ENCODE measurements at places on chromosomes 11 and 22.

DNA sequence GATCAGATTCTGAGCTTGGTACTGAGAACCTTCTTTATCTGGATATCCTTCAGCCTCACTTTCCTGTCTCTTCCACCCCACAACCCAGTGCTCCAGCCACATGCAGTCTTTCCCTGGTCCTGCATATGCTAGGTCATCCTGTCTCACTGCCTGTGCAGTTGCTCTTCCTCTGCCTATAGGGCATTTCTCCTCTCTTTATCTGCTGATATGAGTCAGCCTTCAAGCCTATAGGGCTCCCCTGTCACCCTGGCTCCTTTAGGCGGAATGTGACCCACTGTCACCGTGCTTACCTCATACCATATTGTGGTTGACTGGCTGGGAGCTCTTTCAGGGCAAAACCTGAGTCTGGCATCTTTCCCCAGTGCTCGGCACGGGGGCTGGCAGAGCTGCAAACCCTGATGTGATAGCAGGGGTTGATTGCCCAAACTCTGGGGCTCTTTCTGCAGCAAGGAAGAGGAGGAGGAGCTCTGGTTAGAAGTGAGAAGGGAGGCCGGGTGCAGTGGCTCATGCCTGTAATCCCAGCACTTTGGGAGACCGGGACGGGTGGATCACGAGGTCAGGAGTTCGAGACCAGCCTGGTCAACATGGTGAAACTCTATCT is 26.3 kb downstream of the MEI1 start:
- DNase-seq = no peak

DNA sequence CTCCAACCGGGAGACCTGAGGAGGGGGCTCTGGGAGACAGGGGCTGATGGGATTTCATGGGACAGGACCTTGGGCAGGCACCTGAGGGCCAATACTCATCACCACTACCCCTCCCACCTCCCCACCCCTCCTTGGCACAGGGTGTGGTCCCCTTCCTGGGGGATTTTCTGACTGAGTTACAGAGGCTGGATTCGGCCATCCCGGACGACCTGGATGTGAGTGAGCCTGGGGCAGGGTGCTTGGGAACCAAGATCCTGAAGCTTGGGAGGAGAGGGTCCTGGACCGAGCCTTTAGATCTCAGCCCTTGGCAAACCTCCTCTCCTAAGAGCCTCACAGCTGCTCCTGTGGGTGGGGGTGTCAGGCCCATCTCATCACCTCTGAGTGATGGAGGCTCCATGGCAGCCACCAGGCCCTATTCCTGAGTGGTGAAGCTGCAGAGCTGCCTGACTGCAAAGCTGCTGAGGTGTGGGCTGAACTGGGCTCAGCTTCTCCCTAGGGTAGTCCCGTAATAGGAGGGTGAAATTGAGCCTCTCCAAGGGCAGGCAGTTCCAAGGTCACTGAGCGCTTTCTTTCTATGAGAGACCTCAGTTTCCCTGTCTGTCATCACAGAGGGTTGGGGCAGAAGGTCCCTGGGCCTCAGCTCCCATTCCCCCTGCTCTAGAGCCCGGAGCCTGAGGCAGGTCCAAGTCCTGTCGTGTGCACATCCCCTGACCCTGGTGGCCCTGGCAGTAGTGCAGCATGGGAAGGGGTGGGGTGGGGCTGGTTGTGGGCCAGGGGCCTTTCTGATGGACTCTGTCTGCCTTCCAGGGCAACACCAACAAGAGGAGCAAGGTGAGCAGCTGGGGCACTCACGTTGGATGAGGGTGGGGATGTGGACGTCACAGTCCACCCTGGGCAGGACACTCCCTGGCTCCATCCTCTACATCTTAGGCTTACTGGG is 6.5 kb downstream of the RGL4 start:
- DNase-seq = no peak

- DNase-seq = no peak
Measured at GRCh38 chr11:48079596-48079995, 99.2 kb downstream of the PTPRJ start.

GRCh38 chr11:2097998-2098690 is 41.0 kb downstream of the IGF2 start:
- no peak for DNase-seq

GRCh38 chr11:65438257-65439151 is 15.9 kb downstream of the NEAT1 start:
- no peak for DNase-seq

DNA sequence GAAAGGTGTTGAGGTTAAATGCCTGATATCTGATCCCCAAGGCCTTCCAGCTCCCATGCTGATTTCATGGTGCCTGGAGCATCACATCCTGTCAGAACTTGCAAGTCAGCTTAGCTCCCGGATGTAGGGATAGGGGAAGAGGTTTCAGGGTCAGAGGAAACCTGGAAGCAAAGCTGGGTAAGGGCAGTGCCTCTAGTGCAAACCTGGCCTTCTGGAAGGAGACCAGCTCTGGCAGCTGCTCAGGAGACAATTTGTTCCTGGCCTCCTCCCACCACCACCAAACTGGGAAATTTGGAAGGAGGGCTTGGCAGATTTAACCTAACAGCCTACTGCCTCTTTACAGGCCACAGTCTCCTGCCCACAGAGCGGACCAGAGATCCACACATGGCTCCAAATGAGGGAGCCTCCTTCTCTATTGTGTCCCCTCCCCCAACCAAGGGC is 9.2 kb upstream of the TSKU start:
- no peak for DNase-seq

DNA sequence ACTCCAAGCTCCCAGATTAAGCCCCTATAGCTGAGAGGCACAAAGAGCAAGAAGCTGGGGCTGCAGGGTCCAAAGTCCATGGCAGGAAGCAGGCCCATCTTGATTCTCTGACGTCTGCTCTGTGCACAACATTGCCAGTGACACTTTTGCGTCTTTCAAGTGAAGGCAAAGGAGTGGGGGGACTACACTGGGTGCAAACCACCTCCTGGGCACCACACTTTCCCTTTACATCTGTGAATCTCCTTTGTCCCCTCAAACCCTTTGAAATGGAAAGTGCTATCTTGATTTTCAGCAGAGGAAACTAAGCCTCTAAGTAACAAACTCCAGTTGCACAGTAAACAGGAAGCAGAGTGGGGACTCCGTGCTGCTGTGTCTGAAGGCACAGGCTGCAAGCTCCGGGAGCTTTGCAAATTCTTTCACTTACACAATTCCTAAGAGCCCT is 428.0 kb downstream of the LARGE1 start:
- DNase-seq = no peak

GRCh38 chr11:104122011-104122635 is 41.8 kb downstream of the PDGFD start:
- DNase-seq = no peak

DNA sequence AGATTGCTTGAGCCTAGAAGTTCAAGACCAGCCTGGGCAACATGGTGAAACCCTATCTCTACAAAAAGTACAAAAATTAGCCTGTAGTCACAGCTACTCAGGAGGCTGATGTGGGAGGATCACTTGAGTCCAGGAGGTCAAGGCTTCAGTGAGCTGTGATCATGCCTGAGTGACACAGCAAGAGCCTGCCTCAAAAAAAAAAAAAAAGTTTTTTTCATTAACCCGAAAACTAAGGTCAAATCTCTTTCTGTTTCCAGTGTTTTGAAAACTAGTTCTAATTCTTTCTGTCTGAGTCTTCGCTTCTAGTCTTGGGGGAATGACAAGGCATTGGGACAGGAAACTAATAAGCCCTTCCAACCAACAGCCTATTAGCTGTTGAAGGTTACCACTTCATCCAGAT is 57.6 kb downstream of the LIF start:
- DNase-seq = no peak

DNA sequence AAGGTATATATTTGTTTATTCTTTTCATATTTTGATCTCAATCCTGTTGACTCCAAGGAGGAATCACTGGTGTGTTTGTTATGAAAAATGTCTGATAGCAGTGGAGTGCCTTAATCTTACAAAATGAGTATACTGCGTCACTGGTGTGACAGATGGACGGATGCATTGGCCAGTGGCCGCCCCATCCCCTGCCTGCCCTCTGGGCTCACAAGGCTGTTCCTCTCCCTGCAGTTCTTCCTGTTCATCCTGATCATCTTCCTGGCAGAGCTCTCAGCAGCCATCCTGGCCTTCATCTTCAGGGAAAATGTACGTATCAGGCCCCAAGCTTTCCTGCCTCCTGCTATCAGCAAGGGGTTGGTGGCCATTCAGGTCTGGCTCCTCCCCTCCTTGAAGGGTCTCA is 32.9 kb downstream of the TP53I11 start:
- no peak for DNase-seq

- no peak for DNase-seq
Measured at GRCh38 chr11:16632295-16633200, 105.9 kb upstream of the C11orf58 start.

GRCh38 chr11:67584205-67584880 is 731 bp downstream of the GSTP1 start:
- DNase-seq = no peak

DNA sequence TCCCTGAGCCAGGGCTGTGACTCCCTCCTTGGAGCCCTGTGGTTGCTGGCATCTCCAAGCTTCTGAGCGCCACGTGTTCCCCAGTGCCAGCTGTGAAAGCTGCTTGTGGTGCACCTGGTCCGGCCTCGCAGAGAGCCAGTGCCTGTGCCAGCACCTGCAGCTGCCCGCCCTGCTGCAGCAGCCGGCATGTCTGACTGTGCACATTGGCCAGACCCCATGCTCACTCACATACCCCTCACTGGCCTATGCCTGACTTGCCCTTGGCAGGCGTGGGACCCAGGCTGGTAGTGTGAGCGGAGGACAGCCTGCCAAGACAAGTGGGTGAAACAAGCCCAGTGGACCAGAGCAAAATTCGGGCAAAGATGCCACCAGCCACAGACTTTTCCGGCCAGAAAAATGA is 9.8 kb downstream of the MRPL48 start:
- DNase-seq = no peak

GRCh38 chr11:43217849-43218248 is 93.9 kb upstream of the API5 start:
- DNase-seq = no peak

DNA sequence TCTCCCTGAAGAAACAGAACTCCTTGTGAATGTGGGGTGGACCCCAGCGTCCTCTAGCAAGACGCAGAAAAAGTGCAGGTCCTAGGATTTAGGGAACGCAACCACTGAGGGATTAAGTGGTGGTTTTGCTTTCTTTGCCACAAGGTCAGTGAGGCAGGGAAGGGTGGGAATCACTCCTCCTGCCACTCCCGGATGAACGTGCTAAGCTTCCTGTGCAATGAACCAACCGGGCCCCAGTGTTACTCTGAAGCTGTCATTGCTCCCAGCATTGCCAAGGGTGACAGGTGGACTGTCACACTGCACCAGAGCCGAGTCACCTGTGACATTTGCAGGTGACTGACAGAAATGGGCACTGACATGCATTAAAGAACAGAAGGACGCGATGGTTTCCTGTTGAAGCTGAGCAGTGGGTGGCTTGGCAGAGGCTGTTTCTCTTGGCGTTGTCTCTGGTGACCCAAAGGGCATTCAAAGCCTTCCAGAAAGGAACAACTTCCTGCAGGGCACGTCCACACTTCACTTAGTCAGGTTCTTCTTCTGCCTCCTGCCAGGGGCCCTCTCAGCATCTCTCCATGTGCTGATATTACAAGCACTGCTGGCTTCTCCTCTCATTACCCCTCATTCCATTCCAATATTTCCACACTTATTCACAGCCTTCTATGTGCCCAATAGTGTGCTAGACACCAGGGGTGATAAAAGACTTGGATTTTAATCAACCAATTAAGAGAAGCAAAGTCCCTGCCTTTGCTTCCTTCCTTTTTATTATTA is 9.7 kb downstream of the KIRREL3 start:
- no peak for DNase-seq

GRCh38 chr11:129787532-129788155 is 28.0 kb upstream of the TMEM45B start:
- no peak for DNase-seq

GRCh38 chr11:132858223-132858622 is 674.1 kb downstream of the OPCML start:
- no peak for DNase-seq

Data from AG04449 (cell line).